ENCODE measurements at places on chromosomes 1 and 21.

DNA sequence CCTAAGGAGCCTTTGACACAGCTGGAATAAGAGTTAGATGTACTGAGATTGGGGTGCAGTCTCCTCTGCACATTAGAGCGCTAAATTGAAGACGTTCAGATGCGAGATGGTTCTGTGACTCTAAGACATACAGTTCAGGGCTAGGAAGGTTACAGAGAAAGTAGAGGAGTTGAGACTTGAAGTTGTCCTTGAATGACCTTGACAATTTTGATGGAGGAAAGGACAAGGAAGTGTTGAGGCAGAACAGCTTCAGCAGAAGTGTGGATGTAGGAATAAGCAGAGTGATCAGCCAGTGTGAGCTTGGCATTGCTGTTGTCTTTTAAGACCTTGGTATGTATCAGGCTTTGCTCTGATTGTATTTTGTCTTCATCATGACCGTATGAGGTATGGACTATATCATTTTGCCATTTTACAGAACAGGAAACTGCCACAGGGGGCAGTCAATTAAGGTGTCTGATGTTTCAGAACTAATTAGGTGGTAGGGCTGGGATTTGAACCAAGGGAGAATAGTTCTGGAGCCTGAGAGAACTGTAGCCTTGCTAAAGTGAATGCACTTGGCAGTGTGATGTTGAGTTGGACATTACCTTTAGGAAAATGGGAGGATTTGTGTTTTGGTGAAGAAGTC is 9.2 kb downstream of the TTF2 start:
- DNase-seq = no peak

- no peak for DNase-seq
These were observed 16.3 kb upstream of the PTTG1IP start for GRCh38 chr21:44889625-44890337.

DNA sequence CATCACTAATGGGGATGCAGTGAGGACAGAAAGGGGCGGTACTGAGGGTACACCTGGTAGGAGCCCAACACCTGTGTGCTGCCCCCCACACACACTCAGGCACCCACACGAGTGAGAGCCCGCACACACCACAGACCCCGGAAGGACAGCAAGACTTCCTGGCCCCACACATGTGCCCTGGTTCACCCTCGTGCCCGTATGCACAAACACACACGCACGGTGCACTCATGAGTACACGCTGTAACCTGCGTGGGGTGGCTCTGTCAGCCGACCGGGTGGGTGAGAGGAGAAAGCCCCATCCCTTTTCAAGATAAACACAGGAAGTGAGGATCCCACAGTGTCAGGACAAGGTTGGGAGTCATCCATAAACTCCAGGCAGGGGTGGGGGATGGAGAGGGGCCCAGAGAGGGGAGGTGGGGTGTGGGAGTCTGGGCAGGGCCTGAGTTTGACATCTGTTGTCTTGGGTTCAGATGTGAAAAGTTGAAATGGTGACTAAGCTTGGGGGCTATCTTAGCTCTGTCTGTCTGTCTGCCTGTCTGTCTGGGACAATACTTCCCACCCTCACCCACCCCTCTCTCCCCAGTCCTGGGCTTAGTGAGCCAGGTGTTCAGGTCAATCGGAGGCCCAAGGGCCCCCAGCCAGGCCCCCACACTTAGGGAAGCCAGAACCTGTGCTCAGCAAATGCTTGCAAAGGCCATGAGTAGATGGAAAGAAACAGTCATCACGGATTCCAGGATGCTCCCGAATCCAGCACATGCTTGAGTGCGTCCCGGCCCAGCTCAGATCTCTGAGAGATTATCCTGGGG is 119.8 kb upstream of the ZBTB40 start:
- peak; percentile 32 for DNase-seq

DNA sequence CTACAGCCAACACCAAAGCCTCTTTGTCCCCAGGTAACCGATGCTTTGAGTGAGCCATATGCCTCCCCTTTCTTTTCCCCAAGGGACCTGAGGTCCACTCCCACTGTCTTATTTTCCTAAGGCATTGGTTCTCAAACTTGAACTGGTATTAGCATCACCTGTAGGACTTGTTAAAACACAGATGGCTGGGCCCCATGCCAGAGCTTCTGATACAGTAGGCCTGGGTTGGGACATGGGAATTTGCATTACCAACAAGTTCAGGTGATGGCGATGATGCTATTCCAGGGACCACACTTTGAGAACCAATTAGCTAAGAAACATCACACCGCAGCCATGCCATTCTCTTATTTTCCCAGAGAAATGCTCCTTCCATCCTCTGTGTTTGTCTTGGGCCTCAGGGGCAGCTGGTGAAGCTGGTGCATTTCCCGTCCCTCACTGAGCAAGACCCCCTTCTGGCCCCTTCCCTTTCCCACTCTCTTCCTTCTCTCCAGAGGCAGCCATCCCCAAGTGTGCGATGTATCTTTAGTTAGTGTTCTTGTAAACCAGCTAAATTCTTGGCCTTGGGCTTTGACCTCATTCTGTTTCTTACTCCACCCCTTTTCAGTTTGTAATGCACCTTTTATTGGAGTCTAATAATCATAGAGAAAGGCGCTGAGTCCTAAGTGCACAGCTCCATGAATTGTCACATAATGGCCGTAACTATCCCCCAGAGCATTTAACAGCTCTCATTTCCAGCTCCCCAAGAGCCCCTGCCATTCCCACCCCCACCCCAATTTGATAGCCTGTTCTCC is 14.2 kb upstream of the TTC22 start:
- no peak for DNase-seq

DNA sequence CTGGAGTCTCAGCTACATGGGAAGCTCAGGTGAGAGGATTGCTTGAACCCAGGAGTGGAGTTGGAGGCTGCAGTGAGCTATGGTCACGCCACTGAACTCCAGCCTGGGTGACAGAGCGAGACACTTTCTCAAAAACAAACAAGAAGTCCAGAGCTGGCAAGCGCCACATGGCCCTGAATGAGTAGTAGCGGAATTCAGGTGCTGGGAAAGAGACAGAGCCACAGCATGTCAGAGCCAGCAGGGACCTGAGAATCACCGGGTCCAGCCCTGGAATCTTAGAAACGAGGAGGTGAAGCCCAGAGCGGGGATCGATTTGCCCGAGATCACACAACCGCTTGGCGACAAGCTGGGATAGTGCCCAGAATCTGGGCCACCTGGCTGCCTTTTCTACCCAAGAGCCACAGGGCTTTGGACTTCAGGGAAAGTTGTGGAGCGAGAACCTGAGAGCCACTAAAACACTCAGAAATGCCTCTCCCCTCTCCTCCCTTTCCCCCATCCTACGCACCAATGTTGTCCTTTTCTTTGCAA is 9.8 kb downstream of the ARL8A start:
- DNase-seq = no peak

GRCh38 chr21:40054403-40054802 is 187.2 kb downstream of the PCP4 start:
- DNase-seq = no peak

GRCh38 chr1:229368347-229368746 is 25.5 kb upstream of the CCSAP start:
- DNase-seq = no peak
